RWPE1 (cell line): ENCODE measurements at places on chromosomes 2 and 18.
A peak's percentile ranks its signal among the peaks of the same experiment; 100 is the strongest.

GRCh38 chr2:107772353-107772752 is 54.3 kb upstream of the RGPD4 start:
- peak; percentile 43 for DNase-seq

- DNase-seq, result no peak
These were observed 26.8 kb downstream of the ACMSD start for GRCh38 chr2:134865067-134865787.

DNA sequence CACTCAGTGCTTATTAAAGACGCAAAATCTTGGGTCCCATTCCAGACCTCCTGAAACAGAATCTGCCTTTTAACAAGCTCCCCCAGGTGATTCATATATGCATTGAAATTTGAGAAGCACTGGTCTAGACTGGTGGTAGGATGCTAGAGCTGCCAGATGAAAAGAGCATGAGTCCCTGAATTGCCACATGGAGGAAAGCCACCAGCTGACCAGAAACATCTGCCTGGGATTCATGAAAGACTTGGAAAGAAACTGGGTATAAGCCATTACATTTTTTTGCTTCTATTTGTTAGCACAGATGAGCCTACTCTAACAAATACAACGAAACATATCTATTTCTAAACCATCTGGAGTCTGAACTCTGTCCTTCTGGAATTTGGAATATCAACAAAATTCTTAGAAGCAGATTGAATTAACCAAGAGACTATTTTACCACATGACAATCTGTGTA is 228.9 kb downstream of the RBM43 start:
- no peak for DNase-seq

DNA sequence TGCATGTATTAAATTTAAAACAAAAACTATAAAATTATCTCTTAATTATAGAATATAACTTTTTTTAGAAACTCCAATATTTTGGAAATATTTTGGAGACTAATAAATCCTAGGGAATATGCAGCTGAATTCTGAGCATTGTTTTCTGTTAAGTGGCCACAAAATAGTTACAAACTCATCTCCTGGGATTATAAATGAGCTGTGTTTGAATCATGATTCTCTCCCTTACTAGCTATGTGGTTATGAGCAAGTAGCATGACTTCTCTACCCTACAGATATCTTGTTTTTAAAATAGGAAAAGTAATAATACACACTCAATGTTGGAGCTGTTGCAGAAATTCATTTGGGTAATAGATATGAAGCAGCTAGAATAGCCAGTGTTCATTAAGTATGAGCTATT is 137.9 kb upstream of the ITGA4 start:
- DNase-seq, result no peak

GRCh38 chr2:36360834-36361233 is 5.3 kb downstream of the CRIM1 start:
- DNase-seq, result no peak

- peak; percentile 15 for DNase-seq
These were observed 20.6 kb downstream of the HTR2B start for GRCh38 chr2:231104115-231104713.

- no peak for DNase-seq
These were observed 32.3 kb downstream of the NCK2 start for GRCh38 chr2:105777031-105777482.
